ENCODE measurements at places on chromosomes 2 and 18. TPM values are rescaled to one million over a fixed set of nuclear protein-coding genes. Genes with fewer than 3 reads are reported as not detected.
A peak's percentile ranks its signal among the peaks of the same experiment; 100 is the strongest.

Gene FAM237A
- not detected for polyA plus RNA-seq

Gene SLC4A3
- polyA plus RNA-seq = 1.1 TPM

Gene ZBTB7C
- polyA plus RNA-seq = 0.54 TPM

GRCh38 chr2:166344286-166345113 is 31.2 kb downstream of the SCN9A start:
- no peak for DNase-seq

- DNase-seq = peak; percentile 63
Measured at GRCh38 chr2:10226038-10226724, 76.5 kb upstream of the HPCAL1 start.

DNA sequence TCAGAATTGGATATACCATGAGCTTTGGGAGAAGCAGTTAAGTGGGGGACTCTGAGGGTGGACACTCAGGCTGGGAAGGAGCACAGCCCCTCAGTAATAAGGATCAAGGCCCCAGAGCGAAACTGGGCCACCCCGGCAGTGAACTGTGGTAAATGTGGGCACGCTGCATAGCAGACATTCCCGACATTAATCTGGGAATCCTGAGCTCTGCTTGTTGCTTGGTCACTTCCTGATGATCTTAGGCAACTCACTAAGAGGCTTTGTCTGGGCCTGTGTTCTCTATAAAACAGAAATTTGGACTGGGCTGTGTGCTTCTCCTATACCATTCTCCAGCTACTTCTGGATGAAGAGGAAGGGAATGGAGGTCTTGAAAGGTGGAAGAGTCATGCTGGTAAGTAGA is 4.8 kb downstream of the TGFBRAP1 start:
- DNase-seq = no peak

Measured in small intestine (tissue), 16 donors.